ENCODE measurements at places on chromosomes 16 and 17.

DNA sequence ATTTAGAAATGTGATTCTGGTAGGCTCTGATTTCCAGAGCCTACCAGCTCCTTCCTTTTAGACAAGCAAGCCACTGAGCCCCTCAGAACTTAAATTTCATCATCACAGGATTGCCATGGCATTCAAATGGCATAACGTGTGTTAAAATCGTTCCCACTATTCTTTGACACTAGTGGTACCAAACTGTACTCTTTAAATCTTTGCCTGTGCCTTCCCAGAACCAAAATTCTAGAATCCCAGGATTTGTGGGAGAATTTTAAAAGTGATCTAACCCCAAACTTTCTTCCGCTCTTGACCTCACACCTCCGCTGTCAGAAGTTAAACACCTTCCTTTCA lies 287 bp upstream of the INTS2 start:
- no peak for DNase-seq

GRCh38 chr17:81428121-81428515 lies 32.9 kb downstream of the BAHCC1 start:
- DNase-seq, result no peak

DNA sequence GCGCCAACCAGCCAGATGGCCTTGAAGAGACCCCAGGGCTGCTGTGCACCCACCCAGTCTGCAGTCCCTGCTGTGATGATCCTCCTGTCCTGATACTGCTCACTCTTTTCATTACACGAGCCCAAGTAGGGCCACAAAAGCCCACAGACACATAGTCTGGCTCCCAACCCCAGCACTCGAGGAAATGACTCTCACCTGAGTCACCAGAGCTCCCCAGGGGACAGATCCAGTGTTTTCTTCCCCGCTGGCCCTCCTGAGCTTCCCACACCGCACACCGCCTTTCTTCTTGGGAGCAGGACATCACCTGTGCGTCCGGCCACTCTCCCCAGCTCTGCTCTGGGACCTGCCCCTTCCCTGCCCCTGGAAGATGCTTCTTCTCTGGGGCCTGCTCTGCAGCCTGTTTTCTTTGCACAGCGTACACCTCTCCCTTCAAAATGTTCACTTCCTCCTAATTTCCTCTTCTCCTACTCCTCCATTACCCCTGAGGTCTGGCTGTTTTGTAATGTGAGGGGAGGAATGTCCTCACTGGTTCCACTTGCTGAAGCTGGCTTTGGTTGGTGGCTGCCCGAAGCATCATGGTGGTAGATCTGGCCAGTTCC lies 2.0 kb upstream of the SCN4A start:
- DNase-seq, result peak; percentile 91

DNA sequence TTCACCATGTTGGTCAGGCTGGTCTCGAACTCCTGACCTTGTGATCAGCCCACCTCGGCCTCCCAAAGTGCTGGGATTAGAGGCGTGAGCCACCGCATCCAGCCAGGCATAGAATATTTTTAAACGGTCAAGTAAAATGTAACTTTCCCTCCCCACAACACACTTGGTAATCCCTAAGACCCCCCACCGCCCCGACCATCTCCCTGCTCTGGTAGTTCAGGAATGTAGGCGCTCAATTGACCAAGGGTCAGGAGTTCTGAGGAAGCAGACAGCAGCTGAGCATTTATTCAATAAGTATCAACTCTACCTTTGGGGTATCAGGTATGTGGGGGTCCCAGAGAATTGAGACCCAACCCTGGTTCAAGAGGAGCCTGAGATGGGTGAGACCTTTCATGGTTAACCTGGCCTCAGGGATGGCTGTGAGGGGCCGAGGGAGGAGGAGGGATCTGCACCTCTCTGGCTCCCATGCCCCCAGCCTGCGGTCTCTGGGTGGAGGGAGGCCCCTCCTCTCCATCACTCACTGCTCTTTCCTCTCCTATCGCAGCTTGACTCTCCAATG lies 48.4 kb upstream of the TOB1 start:
- no peak for DNase-seq

DNA sequence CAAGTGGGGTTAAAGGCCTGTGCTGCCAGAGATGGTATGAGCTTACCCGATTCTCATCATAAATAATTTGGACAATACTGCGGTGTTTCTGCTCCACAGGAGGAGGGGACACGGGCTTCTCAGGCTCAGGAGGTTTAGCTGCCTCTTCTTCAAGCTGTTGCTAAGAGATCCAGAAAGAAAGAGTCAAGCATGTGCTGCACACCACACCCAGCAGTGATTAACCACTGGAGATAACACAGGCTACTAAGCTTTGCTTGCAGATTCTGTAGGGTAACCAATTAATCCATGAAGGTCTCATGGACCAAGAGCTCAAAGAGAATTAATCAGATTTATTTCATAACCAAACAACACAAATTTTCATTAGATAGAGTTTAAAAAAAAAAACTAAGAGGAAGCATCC lies 56.6 kb downstream of the NCOR1 start:
- DNase-seq, result no peak

- DNase-seq, result peak; percentile 91
These were observed 45.4 kb downstream of the BAHCC1 start for GRCh38 chr17:81440511-81441244.

- no peak for DNase-seq
These were observed 28.5 kb downstream of the DYNLL2 start for GRCh38 chr17:58111676-58112075.

DNA sequence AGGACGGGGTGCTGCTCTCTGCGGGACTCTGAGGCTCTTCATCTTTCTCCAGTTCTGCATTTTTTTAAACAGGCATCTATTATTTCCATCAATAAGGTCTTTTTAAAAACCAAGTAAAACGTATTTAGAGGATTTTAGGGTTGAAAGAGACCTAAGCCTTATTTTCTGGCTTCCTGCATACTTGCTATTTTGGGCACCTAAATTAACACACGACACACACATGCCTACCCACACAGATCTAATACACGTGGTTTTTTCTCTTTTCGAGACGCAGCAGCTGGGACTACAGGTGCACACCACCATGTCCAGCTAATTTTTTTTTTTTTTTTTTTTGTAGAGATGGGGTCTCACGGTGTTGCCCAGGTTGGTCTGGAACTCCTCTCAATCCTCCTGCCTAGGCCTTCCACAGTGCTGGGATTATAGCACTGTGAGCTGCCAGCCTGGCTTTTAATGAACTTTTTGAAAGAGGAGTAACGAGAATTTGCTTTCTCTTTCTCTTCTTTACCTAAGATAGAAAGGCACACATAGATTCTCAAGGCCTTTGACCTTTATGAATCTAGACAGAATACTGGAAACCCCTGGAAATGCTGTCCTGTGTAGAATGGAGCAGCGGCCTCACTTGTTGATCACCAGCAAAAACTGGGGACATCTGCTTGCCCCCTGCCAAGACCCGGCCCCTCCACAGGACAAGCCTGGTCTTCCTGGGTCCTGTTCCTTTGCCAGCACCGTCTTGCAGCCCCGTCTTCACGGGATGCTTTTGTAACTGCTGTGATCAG lies 13.8 kb downstream of the DNAAF8 start:
- no peak for DNase-seq

GRCh38 chr16:85913688-85914422 lies 14.9 kb downstream of the IRF8 start:
- no peak for DNase-seq

DNA sequence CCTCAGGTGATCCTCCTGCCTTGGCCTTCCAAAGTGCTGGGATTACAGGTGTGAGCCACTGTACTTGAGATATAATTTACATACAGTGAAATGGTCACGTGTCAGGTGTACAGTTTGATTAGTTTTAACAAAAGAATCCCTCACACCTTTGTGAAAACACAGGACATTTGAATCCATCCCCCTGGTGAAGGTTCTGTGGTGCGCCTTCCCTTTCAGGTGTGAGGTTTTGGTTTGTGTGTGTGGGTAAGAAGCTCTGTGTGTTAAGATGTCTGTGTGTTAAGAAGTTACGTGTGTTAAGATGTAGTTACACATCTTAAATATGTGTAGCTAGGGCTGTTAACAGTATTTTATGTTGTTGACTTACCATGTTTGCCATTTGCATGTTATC lies 4.4 kb downstream of the SEC14L1 start:
- no peak for DNase-seq

DNA sequence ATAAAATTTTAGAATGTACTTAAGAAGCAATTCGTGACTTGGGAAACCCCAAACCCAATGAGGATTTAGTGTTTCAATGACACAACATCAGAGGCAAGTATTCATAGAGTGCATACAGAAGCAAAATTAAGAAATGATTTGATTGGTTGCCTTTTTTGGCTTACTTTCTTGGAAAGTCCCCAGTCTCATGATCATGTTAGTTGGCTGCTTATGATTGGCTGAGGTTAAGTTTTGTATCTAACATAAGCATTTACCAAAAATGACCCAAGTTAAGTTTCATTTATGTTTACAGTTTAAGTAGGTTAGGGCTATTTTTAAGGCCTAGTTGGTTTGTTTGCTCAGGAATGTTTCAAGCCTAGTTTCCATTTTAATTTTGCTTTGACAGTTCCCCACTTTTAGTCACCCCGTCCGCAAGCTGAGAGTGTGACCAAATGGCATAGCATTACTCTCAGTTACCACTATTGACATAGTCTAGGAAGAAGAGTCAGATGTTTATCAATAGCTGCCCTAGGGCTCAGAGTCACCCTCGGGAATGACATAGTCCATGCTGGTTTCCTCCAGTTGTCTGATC lies 36.2 kb downstream of the DGKE start:
- peak; percentile 79 for DNase-seq

DNA sequence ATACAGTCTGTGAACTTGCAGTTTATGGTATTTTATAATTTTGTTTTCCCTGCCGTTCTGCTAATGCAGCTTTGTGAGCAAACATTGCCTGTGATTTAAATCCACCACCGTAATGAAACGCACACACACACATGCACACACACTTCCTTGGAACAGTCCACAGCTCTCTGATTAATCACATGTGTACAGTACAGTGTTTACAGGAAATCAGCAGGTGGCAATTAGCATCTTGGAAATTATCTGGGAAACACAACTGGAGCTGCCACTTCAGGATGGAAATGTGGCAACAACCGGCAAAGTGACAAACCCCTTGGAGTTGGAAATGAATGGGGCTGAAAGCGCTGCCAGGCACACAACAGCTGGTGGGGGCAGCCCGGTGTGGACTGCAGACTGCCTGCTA lies 12.9 kb upstream of the ZKSCAN2 start:
- no peak for DNase-seq

GRCh38 chr16:10356870-10357842 lies 28.7 kb upstream of the ATF7IP2 start:
- DNase-seq, result peak; percentile 71

DNA sequence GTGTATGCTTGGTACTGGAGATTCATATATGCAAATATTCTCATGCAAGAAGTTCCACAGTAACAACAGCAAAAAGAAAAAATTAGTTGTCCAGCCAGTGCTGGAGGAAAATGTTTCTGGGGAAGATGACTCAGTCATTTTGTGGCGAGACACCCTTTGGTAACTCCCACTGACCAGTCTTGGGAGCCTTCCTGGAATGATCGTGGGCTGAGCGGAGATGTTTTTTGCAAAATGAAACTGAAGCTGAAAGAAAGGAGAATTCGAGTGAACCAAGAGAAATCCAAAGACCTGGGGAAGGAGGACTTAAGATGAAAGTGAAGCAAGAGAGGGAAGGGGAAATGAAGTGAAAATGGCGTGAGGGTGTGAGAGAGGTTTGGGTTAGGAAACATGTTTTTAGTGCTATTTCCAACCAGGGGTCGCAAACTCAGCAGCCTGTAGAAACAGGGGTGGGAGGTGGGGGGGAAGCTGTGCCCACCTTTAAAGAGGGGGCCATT lies 5.2 kb downstream of the ITPRIPL2 start:
- DNase-seq, result peak; percentile 78

DNA sequence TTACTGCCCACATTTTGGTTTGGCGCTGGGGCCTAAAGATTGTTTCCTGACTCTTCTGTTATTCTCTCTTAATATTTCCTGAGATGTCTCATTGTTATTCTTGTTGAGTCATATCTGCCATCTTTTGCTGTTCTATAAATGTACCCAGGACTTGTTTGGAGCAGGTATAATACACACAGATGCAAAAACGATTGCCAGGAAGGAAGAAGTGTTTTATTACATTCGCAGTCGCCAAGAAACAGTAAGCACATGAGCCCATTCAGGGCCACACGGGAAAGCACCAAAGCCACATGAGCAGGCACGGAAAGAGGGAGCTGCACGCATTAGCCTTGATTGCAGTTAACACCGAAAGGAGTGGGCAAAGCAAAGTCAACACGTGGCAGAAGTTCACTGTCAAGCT lies 70.2 kb downstream of the ARHGAP44 start:
- DNase-seq, result no peak

Data from islet precursor cell (in vitro differentiated cells).